ENCODE measurements at places on chromosomes 16 and 17.

DNA sequence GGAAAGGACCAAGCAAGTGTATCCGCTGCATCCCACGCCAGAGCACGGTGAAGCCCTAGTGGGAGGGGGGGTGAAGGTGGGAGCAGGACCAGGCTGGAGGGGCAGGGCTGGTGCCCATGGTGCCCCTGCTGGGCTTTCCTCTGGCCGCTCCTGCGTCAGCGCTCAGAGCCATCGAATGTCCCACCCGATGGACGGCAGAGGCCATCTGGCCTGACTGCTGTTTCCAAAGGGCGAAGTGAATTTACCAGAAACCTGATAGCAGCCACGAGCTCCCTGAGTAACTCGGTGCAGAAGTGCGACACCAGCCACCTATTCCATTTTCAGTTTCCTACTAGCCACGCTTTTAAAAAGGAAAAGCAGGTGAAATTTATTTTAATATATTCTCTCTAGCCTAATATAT is 203.6 kb upstream of the CIBAR2 start:
- no peak for DNase-seq

DNA sequence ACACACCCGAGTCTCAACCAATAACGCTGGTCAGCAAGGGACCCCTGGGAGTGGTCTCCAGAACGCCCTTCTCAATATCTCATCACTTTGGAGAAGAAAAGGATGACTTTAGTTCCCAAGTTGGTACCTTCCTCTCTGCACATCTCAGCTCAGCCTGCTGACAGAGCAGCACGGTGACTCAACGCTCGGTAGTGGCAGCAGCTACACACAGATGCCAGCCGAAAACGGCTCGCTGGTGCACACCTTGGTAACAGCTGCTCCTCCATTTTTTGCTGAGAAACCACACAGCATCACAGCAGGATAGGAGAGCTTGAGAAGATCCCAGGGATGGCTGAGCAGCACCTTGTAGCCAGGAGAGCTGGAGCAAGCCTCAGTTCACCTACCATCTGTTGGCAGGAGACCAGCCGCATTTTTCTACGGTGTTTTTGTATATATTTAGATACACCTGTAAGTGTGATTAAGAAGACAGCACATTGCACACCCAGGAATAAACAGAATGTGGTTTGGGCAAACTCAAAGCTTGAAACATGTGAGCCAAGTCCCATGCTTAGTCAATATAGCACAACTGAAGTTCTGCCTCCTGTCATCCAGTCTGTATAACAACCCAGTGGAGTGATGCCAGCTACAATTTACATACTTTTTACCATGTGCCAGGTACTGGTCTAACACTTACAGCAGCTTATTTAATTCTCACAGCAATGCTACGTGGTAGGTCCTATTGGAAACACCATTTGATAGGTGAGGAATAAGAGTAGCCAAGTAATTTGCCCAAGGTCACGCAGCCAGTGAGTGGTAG is 83.8 kb upstream of the ERCC4 start:
- DNase-seq: no peak

- peak; percentile 81 for DNase-seq
Measured at GRCh38 chr17:53472586-53472985, 350.1 kb upstream of the KIF2B start.

- DNase-seq: no peak
Measured at GRCh38 chr16:6897876-6898485, 434.7 kb upstream of the RBFOX1 start.

DNA sequence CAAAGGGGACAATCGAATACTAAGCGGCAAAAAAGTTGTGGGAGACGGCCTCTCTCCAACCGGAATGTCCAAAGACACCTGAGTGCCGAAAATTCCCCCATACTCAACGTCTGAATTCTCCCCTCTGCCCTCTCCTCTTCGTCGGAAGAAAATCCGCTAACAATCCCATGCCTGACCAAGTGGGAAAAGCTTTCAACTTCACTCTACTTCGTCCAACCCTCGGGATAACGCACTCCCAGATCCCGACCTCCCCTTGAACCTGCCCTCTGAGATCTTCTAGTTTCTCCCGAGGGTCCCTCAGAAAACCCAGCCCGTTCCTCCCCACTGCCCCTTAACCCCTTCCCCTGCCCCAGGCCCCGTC is 961 bp downstream of the AMFR start:
- DNase-seq: peak; percentile 26

- peak; percentile 95 for DNase-seq
Measured at GRCh38 chr17:41496803-41497484, 7.2 kb upstream of the KRT36 start.

- no peak for DNase-seq
Measured at GRCh38 chr16:49883076-49884014, 27.4 kb upstream of the ZNF423 start.

- peak; percentile 92 for DNase-seq
Measured at GRCh38 chr17:78925662-78926555, 722 bp upstream of the TIMP2 start.

GRCh38 chr16:61233713-61234112 is 802.5 kb downstream of the CDH8 start:
- no peak for DNase-seq

GRCh38 chr17:67022451-67022810 is 21.9 kb upstream of the CACNG1 start:
- DNase-seq: no peak

- DNase-seq: no peak
Measured at GRCh38 chr16:11144122-11144521, 111.9 kb downstream of the SOCS1 start.

GRCh38 chr16:66293207-66293735 is 73.2 kb upstream of the CDH5 start:
- no peak for DNase-seq

DNA sequence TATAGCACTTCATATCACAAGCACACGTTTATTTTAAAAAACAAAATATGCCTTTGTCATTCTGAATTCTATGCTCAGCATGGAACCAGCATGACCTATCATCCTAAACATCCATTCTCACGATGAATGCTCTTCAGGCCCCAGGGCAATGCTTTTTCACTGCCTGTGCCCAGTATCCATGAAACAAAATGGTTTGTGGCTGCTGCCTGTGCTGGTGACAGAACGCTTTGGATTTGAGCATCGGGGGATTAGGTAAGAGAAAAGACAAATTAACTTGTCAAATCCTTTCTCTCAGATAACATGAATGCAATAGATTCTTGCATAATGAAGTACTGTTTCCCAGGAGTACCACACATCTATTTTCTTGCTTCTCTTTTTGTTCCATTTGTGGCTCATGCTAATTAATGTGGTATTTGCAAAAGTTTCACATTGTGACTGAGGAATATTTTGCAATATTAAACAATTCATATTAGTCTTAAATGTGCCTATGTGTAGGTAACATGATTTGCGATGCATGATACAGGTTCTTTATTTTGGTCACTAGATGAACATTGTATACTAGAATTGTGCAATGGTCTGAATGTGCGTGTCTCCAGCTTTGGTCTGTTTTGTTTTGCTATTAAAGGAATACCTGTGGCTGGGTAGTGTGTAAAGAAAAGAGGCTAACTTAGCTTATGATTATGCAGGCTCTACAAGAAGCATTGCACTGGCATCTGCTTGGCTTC is 25.8 kb upstream of the SRSF1 start:
- no peak for DNase-seq
